ENCODE measurements at places on chromosomes 4 and X.

DNA sequence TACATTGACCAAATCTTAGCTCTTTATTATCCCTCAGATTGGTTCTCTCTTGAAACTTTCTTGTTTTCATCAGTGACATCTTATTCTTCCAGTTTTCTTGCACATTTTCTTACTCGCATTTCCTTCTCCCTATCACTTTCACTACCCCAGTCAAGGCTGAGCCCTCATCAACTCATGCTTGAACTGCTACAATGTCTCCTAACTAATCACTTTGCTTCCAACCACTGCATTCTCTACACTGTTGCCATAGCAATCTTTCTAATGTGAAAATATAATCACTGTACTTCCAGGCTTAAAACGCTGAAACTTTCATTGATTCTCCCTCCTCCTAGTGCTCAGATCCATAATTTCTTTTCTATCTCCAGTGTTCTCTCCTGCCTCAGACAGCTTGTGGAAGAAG is 22.2 kb upstream of the LPAR4 start:
- DNase-seq, result no peak

- DNase-seq, result no peak
Observed at GRCh38 chr4:8508266-8508665, 67.7 kb downstream of the TRMT44 start.

DNA sequence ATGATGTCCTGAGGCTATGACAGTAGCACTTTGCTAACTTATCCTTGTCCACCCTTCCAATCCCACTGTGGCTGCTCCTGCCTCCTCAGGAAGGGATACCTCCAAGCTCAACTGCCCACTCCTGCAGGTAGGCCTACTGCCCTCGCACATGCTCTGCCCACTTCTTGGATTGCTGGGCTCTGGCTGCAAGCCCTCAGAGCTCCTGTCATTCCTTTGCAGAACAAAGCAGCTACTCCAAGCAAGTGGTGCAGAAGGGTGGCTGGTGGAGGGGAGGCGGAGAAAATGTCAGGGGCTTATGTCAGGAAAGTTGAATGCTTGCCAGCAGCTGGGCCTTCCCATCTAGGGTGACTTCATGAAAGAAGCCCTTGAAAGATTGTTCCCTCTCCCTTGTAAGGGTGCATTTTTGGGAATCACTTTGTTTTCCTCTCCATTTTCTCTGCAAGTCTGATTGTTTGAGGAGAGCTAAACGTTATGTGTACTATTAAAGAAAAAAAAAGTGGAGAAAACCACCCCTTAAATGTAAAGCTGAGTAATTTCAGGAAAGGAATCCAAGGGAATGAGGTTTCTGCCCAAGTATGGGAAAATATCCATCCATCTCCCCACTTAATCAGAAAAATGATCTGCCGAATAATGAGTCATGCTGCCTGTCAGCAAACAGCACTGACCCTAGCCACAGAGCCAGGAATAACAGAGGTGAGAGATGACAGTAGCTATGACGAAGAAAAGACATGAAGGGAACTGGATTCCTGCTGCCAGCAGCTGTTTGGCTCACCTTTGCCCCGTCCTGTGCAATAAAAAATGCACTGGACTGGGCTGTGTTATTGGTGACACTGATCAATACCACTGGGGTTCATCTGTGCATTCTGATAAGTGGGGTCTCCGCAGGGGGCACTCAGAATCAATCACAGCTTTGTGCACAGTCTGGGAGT is 102.0 kb downstream of the RTL5 start:
- DNase-seq, result peak; percentile 94

DNA sequence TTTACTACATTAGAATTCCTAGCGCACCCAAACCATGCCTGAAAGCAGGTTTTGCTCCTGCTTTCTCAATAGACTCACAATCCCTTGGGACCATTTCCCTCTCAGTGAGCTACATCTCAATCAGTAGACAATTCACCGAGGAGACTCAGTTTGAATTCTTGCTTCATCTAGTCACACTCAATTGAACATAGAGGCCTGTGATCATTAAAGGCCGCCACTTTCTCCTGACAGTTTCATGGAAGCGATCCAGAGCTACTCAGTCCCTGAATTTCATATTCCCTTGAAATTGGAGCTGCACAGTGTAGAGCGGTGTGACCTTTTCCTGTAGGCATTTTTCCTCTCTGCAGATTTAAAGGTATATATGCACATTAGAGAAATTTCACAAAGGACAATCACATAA is 193.9 kb upstream of the SPOCK3 start:
- DNase-seq, result peak; percentile 10

DNA sequence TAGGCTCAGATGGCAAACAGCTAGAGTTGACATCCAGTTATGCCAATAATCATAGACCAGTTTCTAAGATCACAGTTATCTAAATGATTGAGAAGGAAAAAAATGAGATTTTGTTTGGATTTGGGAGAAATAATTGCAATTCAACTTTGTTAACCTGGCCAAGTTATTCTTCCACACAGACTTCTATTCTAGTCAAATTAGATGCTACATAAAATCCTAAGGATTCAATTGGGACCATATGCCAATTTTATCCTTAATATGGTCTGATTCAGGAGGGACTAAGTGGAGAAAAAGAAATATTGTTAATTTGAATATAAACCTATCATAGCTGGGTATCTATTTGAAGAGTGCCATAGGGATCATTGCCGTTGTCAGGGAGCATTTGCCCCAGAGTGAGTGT is 178.3 kb upstream of the SLC7A11 start:
- no peak for DNase-seq

DNA sequence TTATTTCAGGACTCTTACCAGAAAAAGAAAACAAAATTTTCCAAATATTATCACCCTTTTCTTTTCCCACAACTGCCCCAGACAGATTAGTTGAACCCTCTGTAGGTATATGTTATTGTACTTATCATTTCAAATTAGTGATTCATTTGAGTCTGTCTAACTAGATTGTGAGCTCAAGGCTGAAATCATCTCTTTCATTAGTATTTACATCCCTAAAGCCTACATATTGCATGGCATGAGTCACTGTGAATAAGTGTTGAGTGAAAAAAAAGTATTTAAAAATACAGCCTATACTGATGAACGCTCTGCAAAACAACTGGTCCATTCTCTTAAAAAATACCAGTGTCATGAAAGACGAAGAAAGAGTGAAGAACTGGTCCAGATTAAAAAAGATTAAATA is 3.9 kb downstream of the PAGE3 start:
- no peak for DNase-seq

DNA sequence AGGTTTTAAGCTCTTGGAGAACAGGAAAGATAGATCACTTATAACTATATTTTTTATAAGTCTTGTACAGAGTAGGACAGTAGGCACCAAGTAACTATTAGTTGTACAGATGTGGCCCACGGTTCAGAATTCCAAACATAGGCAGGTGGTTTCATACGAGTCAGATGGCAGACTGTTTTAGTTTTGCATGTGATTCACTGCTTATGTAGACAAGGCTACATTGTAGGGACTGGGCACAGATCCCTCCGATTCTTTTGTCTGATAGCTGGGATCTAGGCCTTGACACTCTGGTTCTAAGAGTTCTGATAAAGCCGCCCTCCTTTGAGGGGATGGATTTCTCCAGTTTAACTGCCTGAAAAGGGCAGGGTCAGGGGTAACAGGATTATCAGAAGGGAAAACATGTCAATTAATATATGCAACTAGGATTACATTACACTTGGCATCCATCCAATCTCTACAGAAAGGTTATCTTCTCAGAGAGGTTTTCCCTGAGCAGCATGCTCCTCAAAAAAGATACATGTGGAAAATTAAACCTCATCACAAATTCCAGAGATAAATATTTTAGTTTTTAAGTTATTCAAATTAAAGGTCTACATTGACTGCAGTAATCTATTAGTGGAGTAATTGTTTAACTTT is 87.8 kb downstream of the SPRY1 start:
- no peak for DNase-seq

- no peak for DNase-seq
Observed at GRCh38 chr4:100175858-100176257, 14.4 kb downstream of the DDIT4L start.

DNA sequence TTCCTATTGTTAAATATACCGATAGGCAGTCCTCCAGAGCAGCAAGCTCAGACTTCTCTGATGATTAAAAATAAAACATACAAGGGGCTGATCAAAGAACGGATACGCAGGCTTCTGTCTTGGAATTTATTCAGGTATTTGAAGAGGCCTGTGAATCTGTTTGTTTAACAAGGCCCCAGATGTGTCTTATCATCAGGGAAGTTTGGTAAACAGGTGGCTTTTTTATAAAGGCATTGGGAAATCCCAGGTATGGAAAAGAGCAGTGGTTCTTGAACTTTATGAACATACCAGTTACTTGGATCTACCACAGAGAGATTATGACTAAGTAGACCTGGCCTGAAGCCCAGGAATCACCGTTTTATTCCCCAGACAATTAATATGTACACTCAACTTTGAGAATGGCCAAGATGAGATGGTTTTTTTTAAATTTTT is 47.9 kb downstream of the SOWAHB start:
- peak; percentile 97 for DNase-seq

GRCh38 chr4:42655269-42655637 is 1.7 kb downstream of the ATP8A1 start:
- DNase-seq, result no peak

DNA sequence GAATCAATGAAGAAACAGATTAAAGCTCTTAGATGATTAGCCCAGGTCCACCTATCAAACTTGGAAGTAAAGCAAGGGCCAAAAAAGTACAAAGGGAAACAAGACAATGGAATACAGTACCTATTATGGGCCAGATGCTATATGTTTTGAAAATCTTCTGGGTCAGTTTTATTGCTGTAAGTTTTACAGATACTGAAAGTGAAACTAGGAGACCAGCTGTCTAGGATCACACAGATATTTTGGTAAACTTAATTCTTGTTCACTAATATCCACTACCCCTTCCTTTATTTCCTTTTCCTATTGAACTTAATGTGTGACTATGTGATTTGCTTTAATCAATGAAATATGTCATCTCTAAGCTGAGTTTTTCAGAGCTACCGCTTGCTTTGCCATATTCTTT is 505.4 kb upstream of the PITX2 start:
- DNase-seq, result no peak

GRCh38 chrX:16992951-16993350 is 46.5 kb downstream of the REPS2 start:
- no peak for DNase-seq

- DNase-seq, result peak; percentile 32
Observed at GRCh38 chrX:115649461-115650063, 88.6 kb downstream of the PLS3 start.

DNA sequence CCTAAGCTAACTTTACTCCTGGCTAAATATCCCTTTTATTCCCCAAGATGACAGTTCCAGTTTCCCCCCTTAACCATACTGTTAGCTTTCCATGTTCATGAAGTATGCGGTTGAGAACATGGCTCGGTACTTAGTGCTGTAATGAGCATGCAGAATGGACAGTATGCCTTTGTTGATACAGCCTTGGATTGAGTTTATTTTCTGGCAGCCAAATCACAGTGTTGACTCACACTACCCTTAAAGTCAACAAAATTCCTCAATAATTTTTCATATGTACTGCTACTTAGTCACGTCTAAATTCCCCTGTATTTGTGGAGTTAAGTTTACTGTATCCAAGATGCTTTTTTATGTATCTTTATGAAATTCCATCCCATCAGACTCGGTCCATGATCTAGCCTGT is 1.4 kb upstream of the VEGFC start:
- DNase-seq, result peak; percentile 91

DNA sequence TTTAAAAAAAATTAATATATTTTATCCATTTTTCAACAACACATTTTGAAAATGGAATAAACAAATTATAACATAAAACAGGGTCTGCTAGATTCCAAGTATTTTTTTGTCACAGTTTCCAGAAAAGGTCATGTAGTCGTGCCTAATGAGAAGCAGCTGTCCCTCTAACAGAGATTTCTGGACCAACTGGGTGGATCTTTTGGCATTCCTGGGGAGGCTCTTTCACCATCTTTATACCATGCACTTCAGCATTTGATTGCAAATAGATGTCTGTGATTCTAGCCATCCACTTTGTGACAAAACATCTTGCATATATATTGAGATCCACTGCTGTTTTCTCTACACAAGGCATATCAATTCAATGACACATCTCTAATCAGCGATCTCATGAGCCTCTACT is 210.7 kb upstream of the LDB2 start:
- DNase-seq, result peak; percentile 44

DNA sequence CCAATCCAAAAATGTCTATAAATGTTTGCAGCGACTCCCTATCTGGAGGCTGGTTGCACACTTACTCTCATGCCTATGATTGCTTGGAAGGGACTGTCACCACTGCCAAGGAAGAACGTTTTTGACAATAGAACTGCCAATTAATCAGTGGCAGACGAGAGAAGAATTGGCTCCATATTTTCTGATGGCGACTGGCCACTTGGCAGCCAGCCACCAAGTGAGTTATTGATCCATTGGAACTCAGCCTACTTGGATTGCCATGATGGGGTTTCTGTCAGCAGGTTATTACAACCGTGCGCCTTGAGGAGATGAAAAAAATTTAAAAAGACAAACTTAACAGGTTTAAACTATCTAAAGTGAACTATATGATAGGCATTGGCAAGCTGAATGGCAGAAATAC is 47.4 kb downstream of the LINC00632 start:
- DNase-seq, result no peak

DNA sequence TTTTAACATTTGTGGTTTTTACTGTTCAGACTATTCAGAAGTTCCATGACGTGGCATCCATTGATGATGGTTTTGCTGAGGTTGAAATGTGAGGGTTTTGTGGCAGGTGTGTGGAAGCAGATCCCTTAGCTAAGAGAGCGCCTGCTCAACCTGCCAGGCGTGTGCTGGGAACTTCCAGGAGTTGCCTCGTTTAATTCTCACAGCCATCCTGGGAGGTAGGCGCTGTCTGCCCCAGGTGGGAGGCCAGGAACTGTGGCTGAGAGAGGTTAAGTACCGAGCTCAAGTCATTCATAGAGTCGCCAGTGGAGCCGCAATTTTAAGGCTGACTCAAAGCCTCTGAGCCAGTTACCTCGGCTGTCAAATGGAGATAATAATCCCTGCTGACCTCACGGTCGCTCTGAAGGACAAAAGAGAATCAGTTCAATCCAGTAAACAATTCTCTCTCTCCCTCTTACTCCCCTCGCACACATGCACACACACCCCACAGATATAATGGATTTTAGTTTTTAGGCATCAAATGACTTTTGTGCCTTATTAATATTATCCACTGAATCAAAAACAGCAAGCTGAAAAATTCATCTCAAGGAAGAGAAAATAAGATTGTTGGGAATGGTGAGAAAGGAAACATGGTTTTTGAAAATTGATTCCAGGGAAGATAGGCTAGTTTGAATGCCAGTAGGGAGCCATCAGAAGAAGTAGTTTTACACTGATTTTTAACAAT is 171.3 kb downstream of the PTTG2 start:
- no peak for DNase-seq

DNA sequence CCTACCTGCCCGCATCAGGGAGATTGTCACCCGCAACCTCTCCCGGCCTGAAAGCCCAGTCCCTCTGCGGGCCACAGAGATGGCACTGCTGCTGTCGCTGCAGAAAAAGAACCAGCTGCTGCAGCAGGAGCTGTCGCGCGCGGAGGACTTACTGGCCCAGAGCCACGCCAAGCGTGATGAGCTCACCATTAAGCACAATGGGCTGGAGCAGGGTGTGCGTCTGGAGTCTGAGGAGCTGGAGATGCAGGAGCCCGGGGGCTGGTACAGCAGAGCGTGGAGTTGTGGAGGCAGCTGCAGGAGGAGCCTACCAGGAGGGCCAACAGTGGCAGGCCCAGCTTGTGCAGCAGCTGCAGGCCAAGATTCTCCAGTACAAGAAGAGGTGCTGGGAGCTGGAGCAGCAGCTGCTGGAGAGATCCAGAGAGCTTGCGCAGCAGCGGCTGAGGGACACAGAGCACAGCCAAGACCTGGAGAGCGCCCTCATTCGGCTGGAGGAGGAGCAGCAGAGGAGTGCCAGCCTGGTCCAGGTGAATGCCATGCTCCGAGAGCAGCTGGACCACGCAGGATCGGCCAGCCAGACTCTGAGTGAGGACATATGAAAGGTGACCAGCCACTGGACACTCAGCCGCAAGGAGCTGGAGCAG is 11.3 kb downstream of the SMIM10L2A start:
- no peak for DNase-seq
